Airway epithelial cell (primary cell): ENCODE measurements at places on chromosomes 7 and 10. TPM values are rescaled to one million over a fixed set of nuclear protein-coding genes. Genes with fewer than 3 reads are reported as not detected.

Gene SLC29A4
- 0.99 and 1.3 TPM in 2 replicates for total RNA-seq

Gene PNLIPRP2
- total RNA-seq: not detected in 2 replicates

Gene CDK1
- total RNA-seq: 52.7 and 71.8 TPM in 2 replicates

Gene BMS1
- 17.6 TPM in 2 replicates for total RNA-seq

Gene ARHGEF35
- total RNA-seq: 4.0 and 7.8 TPM in 2 replicates

Gene TFR2
- total RNA-seq: 0.05 and 0.71 TPM in 2 replicates
